IMR-90 (cell line): ENCODE measurements at places on chromosomes 7 and 10. TPM values are rescaled to one million over a fixed set of nuclear protein-coding genes. Genes with fewer than 3 reads are reported as not detected.
A peak's percentile ranks its signal among the peaks of the same experiment; 100 is the strongest.

DNA sequence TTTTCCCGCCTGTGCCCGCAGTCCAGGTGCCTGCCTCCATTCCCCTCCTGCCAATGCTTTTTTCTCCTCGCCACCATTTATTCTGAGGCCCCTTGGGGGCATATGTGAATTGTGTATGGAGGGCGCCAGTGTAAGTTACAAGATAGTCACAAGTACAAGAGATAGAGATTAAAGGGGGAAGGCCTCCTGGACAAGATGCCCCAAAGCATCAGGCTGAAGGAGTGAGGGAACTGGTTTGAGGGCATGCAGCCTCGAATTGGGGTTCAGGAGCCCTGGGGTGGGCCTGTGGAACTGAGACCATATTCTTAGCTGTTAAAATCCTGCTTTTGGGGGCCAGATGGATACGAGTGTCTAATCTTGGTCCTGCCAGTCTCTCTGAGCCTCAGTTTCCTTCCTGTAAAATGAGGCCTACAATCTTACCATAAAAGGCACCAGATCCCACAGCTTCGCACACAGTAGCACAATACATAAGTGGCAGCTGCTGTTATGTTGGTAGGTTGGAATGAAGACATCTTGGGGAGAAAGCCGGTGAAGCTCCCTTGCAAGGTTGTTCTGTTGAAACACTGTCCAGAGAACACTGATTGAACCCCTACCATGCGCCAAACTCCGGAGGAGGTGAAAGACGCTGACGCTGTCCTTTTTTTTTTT is 545 bp upstream of the COMTD1 start:
- H3K36me3 ChIP-seq, result peaks cover 15% of the 10 kb centered on the region
- DNase-seq, result no peak
- H3K4me1 ChIP-seq, result peaks cover 10% of the 10 kb centered on the region
- no peak overlapping the region for H3K27ac ChIP-seq
- no peaks in the 10 kb centered on the region for H3K27me3 ChIP-seq

DNA sequence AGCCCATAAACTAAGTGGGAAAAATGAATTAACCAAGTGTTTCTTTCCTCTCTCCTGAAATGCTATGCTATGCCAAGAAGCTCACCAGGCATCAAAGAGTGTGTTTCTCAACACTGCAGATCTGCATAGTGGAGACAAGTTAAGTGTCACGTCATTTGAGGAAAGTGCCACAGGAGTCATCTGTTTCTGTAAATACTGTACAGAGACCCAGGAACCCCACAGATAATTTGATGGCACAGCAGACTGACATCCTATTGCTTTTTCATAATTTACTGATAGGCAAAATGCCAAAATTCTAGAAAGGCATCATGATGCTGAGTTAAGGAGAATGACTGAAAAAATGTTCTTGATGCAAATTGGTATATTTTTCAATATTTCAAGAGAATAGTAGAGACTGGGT is 124.3 kb downstream of the NRCAM start:
- H3K27ac ChIP-seq, result no peak overlapping the region
- H3K4me1 ChIP-seq, result no peaks in the 10 kb centered on the region
- H3K36me3 ChIP-seq, result no peaks in the 10 kb centered on the region
- H3K27me3 ChIP-seq, result no peaks in the 10 kb centered on the region

The NPC1L1 gene
- total RNA-seq, result not detected in 2 replicates

DNA sequence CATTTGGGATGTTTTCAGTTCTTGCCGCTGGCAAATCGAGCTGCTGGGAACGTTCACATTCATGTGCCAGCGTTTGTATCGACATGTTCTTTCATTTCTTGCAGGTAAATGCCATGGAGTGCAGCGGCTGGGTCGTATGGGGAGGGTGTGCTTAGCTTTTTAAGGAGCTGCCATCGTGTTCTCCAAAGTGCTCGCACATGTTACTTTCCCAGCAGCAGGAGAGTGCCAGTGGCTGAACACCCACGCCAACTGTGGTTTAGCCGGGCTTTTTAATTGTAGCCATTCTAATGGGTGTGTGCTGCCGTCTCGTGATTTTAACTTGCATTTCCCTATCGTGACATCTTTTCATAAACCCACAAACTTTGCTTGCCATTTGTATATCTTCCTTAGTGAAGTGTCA is 11.6 kb upstream of the BNIP3 start:
- H3K4me3 ChIP-seq, result no peak overlapping the region
- no peaks in the 10 kb centered on the region for H3K27me3 ChIP-seq
- no peak for DNase-seq
- peaks cover 17% of the 10 kb centered on the region for H3K4me1 ChIP-seq
- no peaks in the 10 kb centered on the region for H3K36me3 ChIP-seq
- H3K27ac ChIP-seq, result no peak overlapping the region

The FAM241B gene
- 0.18 and 0.28 TPM in 2 replicates for total RNA-seq

GRCh38 chr7:104397442-104397841 is 69.0 kb downstream of the LHFPL3 start:
- no peaks in the 10 kb centered on the region for H3K27me3 ChIP-seq
- no peak for DNase-seq
- H3K36me3 ChIP-seq, result no peaks in the 10 kb centered on the region
- H3K4me3 ChIP-seq, result no peak overlapping the region
- H3K27ac ChIP-seq, result no peak overlapping the region

DNA sequence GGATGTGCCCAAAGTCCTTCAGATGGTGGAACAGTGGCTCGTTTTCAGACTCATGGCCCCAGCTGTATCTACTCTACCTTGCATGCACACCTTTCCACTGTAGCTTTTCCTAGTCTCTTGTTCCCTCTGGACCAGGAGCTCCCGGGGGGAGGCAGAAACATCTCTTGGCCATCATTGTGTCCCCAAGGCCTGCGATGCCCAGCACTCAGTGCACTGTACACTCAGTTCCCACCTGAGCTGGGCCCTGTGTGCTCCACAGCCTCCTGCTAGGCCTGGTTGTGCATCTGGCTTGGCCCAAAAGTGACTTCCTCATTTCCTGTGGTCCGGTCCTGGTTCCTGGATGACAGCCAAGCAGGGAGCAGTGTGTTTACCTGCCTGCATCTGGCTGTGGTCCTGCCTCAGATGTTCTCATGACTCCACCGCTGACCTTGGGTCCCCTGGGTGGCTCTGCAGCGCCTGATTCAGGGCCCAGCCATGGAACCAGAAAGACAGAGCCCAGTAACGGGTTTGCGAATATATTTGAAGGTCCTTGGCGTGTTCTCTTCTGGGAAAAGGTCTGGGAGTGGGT is 9.9 kb upstream of the DOCK1 start:
- no peaks in the 10 kb centered on the region for H3K4me1 ChIP-seq
- no peak for DNase-seq
- H3K27me3 ChIP-seq, result 0 out of 2 replicates have a peak, but pooled peaks cover 7% of the 10 kb centered on the region
- H3K4me3 ChIP-seq, result no peak overlapping the region
- no peak overlapping the region for H3K27ac ChIP-seq

GRCh38 chr10:103668351-103669242 is 175.1 kb downstream of the NEURL1 start:
- H3K36me3 ChIP-seq, result peaks cover 8% of the 10 kb centered on the region; the same call in 1 of the 2 replicates
- peaks cover 24% of the 10 kb centered on the region for H3K4me1 ChIP-seq

- no peaks in the 10 kb centered on the region for H3K27me3 ChIP-seq
- H3K27ac ChIP-seq, result no peak overlapping the region
- no peak for DNase-seq
- H3K4me3 ChIP-seq, result no peak overlapping the region
- H3K36me3 ChIP-seq, result peaks cover 17% of the 10 kb centered on the region
Observed at GRCh38 chr7:129906700-129907099, 46.1 kb downstream of the UBE2H start.

GRCh38 chr10:6721480-6721879 is 141.4 kb upstream of the PRKCQ start:
- DNase-seq, result peak; percentile 99
- no peaks in the 10 kb centered on the region for H3K27me3 ChIP-seq
- H3K4me3 ChIP-seq, result no peak overlapping the region

- H3K4me3 ChIP-seq, result no peak overlapping the region
- DNase-seq, result no peak
- peaks cover 14% of the 10 kb centered on the region for H3K4me1 ChIP-seq
- peak overlapping the region; percentile 39; the same call in 1 of the 2 replicates for H3K27ac ChIP-seq
Observed at GRCh38 chr10:61834519-61834918, 67.0 kb upstream of the ARID5B start.

GRCh38 chr10:112671743-112672142 is 224.7 kb downstream of the VTI1A start:
- H3K27me3 ChIP-seq, result no peaks in the 10 kb centered on the region
- DNase-seq, result no peak
- H3K36me3 ChIP-seq, result no peaks in the 10 kb centered on the region
- H3K4me1 ChIP-seq, result no peaks in the 10 kb centered on the region
- no peak overlapping the region for H3K27ac ChIP-seq

- H3K27ac ChIP-seq, result no peak overlapping the region
- H3K4me3 ChIP-seq, result no peak overlapping the region
- peaks cover 6% of the 10 kb centered on the region; the same call in 1 of the 2 replicates for H3K4me1 ChIP-seq
- no peaks in the 10 kb centered on the region for H3K36me3 ChIP-seq
- peak; percentile 31 for DNase-seq
Observed at GRCh38 chr10:12638103-12638502, 288.8 kb downstream of the CAMK1D start.

GRCh38 chr10:114649217-114649903 is 8.7 kb downstream of the ABLIM1 start:
- no peaks in the 10 kb centered on the region for H3K36me3 ChIP-seq
- no peak overlapping the region for H3K4me3 ChIP-seq
- H3K27me3 ChIP-seq, result no peaks in the 10 kb centered on the region
- no peak for DNase-seq
- no peak overlapping the region for H3K27ac ChIP-seq
- H3K4me1 ChIP-seq, result peaks cover 5% of the 10 kb centered on the region

The CFAP69 gene
- total RNA-seq, result 0.72 and 1.7 TPM in 2 replicates

DNA sequence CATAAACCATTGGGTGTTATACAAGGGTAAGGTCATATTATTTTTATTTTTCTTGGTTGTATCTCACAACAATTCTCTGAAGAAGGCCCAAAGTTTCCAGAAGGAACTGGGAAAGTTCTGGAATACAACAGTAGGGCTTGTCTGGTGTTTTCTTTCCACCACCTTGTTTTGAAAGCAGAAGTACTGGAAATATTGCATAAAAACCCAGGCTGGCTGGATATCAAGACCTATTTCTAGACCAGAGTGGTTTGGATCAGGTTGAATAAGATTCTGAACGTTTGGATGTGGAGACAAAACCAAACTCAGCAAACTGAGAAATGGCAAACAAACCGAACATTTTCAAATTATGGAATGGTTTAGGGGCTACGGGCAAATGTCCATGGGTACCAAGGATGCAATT is 182.6 kb upstream of the FZD8 start:
- H3K27ac ChIP-seq, result no peak overlapping the region
- no peaks in the 10 kb centered on the region; the same call in 1 of the 2 replicates for H3K4me1 ChIP-seq
- no peaks in the 10 kb centered on the region for H3K36me3 ChIP-seq
- no peak for DNase-seq
- peaks cover 3% of the 10 kb centered on the region for H3K27me3 ChIP-seq
